ENCODE measurements at places on chromosomes 2 and 18. TPM values are rescaled to one million over a fixed set of nuclear protein-coding genes. Genes with fewer than 3 reads are reported as not detected.

CACNB4 gene
- 2.2 TPM for total RNA-seq

LRATD1 gene
- total RNA-seq, result 5.0 TPM

TPGS2 gene
- total RNA-seq, result 56.2 TPM

- H3K4me3 ChIP-seq, result no peak overlapping the region
- H3K4me1 ChIP-seq, result no peaks in the 10 kb centered on the region
- no peaks in the 10 kb centered on the region for H3K27me3 ChIP-seq
- H3K27ac ChIP-seq, result no peak overlapping the region
- peak; percentile 55 for DNase-seq
These were observed 202.2 kb downstream of the TRIB2 start for GRCh38 chr2:12918835-12919445.

DNA sequence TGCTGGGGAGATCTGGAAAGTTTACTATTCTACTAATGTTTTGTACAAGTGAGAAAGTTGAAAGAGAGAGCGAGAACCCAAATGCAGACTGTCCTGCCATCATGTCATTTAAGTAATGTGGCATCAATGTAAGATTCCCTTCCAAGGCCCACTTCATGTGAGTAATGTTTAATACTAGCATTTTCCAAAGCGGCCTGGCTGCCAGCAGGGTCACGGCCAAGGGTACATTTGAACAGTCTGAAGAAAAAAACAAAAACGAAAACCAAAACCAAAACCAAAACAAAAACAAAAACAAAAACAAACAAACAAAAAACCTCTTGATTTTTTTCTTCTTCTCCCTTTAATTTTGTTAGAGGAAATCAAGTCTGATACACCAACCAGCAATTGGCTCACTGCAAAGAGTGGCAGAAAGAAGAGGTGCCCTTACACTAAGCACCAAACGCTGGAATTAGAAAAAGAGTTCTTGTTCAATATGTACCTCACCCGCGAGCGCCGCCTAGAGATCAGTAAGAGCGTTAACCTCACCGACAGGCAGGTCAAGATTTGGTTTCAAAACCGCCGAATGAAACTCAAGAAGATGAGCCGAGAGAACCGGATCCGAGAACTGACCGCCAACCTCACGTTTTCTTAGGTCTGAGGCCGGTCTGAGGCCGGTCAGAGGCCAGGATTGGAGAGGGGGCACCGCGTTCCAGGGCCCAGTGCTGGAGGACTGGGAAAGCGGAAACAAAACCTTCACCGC, 2.2 kb downstream of the HOXD10 start:
- H3K36me3 ChIP-seq, result no peaks in the 10 kb centered on the region
- peak; percentile 57 for DNase-seq
- H3K4me1 ChIP-seq, result peaks cover 10% of the 10 kb centered on the region

- DNase-seq, result no peak
- H3K27me3 ChIP-seq, result no peaks in the 10 kb centered on the region
- no peak overlapping the region for H3K27ac ChIP-seq
- H3K36me3 ChIP-seq, result no peaks in the 10 kb centered on the region
- H3K4me3 ChIP-seq, result no peak overlapping the region
- H3K4me1 ChIP-seq, result peaks cover 15% of the 10 kb centered on the region
These were observed 168.1 kb downstream of the MIB1 start for GRCh38 chr18:21908711-21909110.

DNA sequence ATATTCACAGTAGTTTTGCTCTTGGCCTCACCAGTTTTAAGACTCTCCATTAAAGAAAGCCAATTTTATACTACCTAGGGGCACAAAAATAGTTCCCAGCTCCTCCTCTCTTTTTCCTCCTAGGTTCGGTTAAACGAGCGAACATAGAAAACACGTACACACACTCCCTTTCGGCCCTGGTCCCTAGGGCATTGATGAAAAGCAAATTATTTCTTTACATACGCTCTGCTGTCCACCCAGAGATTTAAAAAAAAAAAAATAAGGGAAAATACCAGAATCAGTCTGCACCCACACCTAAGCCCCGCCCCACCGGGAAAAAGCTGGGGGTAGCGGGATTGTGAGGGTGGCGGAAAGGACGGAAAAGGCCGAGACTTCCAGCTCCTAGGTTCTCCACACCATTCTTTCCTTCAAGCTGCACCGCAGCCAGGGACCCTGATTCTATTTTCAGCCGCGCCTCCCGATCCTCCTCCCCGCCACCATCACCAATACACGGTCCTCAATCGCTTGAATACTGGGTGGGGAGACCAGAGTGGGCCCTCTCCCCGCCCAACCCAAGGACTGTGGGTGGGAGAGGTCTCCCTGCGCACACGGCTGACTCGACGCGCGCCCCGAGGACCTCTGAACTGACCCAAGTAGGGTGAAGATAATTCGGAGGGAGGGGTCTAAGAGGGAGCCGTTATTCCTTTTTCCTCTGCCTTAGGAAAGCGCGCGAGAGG, 769 bp downstream of the ATF2 start:
- no peaks in the 10 kb centered on the region for H3K27me3 ChIP-seq
- peak overlapping the region; percentile 99 for H3K4me3 ChIP-seq
